ENCODE measurements at places on chromosomes 13 and 19. TPM values are rescaled to one million over a fixed set of nuclear protein-coding genes. Genes with fewer than 3 reads are reported as not detected.

- no peak for ATAC-seq
Observed at GRCh38 chr13:75316427-75316826, 165.5 kb downstream of the TBC1D4 start.

CGB2 gene
- total RNA-seq, result not detected

DNA sequence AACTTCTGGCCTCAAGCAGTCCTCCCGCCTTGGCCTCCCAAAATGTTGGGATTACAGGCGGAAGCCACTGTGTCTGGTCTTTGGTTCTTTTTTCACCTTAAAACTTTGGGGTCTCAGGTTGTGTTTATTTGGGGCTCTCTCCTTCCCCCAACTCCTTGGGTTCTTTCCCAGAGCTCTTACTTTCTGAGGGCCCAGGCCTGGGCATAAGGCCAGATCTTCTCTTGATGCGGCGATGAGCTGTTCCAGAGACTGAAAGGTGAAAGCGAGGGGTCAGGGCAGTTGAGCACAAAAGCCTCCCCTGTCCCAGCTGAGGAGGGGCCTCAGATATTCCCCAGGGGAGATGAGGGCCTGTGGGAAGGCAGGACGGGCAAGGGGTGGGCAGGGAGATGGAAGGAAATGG, 7.1 kb downstream of the POLR1G start:
- no peak for ATAC-seq

DNA sequence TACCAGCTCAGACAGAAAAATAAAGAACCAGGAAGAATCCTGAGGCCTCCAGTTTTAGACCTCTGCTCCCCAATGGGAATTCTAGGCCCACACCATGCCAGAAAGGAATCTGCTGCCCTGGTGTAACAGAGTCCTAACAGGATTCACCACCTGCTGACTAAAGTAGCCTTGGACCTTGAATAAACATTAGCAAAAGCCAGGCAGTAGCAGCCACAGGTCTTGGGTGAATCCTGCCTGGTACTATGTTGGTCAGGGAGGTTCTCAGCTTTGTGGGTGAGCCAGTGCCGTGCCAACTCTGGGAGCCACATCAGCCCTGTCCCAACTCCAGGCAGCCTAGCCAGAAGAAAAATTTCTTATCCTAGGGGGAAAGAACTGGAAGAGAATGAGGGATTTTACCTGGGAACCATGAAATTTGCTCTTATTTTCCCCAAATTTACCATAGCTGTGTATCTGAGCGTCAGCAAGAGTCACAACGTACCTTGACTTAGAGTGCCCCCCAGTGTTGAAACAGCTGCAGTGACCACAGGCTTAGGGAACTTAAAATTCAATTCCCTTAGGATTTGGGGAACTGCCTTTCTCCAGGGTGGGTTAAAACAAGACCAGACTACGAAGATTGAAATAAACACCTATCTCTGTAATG, 1895.6 kb upstream of the PRR20A start:
- no peak for ATAC-seq

DNA sequence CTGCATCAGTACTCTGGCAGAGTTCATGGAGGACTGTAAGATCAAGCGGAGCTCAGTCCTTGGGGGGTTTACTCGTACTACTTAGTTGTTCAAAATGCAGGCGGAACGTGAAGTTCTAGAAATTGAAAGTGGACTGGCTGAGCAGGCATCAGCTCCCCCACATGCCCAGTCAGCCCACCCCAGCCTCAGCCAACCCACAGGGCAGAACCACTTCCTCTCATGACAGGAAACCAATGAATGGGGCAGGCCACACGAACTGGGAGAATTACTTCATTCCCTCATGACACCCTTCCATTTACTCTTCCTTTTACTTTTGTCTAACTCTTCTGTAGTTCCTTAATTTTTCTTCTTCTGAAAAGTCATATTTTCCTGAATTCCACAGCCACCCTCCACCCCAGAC, 71.9 kb downstream of the FLT1 start:
- peak; percentile 24 for ATAC-seq

SCGB2B2 gene
- 0.71 TPM for total RNA-seq

FPR1 gene
- total RNA-seq, result not detected

DNA sequence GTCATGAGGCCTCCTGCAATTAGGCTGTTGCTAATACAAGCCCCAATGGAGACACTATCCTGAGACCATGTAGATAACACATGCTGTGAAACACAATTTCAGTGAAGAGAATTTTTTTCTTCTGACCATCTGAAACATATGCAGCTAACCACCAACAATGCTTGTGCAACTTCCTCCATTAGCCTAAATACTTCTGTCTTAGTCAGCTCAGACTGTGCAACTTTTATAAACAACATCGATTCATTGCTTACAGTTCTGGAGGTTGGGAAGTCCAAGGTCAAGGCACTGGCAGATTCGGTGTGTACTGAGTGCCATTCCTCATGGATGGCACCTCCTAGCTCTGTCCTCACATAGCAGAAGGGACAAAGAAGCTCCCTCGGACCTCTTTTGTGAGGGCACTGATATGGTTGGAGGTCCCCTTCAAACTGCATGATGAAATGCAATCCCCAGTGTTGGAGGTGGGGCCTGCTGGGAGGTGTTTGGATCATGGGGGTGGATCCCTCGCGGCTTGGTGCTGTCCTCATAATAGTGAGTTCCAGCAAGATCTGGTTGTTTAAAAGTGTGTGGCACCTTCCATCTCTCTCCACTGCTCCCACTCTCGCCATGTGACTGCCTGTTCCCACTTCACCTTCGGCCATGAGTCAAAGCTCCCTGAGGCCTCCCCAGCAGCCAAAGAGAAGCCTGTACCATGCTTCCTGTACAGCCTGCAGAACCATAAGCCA, 27.7 kb downstream of the STK24 start:
- ATAC-seq, result no peak

- no peak for ATAC-seq
Observed at GRCh38 chr13:112978561-112979405, 9.8 kb downstream of the MCF2L start.

TMIGD2 gene
- total RNA-seq, result 2.5 TPM

GRCh38 chr13:92716749-92717148, 509.9 kb upstream of the GPC6 start:
- no peak for ATAC-seq

- ATAC-seq, result no peak
Observed at GRCh38 chr19:42555317-42555716, 27.0 kb upstream of the CEACAM1 start.

GRCh38 chr19:18848878-18849661, 17.3 kb downstream of the UPF1 start:
- ATAC-seq, result peak; percentile 57

TNFSF11 gene
- 0.11 TPM for total RNA-seq

GRCh38 chr13:111975539-111976473, 91.1 kb upstream of the SOX1 start:
- ATAC-seq, result no peak

- ATAC-seq, result no peak
Observed at GRCh38 chr13:87093399-87093798, 577.8 kb upstream of the SLITRK5 start.

KL gene
- total RNA-seq, result 0.08 TPM

DNA sequence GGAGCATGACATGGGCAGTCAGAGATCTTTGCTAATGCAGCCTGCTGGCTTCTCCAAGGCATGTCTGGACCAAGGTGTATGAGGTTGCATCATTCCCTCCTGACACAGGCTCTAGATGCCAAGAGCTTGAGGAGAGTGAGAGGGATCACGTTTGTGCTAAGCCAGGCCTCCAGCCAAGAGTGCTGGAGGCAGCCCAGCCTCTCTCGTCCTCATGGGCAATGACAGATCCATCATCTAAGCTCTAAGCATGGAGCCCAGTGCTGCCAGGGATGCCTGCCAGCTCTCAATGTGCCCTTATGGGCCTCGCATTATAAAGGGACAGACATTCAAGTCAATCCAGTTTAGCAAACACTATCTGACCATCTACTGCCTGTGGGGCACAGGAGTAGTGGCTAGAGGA, 136.3 kb upstream of the VSTM2B start:
- ATAC-seq, result no peak

- ATAC-seq, result no peak
Observed at GRCh38 chr19:31419871-31420445, 70.7 kb upstream of the TSHZ3 start.

ZNF724 gene
- 11.8 TPM for total RNA-seq

DNA sequence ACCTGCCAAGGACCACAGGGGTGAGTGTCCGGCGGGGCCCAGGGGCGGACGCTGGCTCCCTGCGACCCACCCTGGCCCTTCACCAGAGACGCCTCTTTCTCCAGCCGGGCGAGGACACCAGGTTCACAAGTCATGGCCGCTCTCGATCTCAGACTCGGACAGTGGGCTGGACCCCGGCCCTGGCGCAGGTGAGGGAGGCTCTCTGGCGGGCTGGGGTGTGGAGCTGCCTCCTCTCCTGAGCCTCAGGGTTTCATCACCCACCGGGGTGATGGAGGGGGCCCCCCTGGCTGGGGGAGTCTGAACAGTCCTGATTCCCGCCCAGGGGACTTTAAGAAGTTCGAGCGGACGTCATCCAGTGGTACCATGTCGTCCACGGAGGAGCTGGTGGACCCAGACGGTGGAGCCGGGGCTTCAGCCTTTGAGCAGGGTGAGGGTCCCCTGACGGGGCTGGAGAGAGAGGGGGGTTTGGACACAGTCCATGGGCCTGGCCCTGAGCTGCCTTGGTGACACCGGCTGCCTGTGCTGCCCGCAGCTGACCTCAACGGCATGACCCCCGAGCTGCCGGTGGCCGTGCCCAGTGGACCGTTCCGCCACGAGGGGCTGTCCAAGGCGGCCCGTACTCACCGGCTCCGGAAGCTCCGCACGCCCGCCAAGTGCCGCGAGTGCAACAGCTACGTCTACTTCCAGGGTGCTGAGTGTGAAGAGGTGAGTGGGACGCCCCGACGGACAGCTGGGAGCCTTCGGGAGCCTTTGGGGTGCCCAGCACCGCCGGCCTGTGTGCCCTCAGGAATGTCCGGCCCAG, 13.6 kb downstream of the ARHGAP45 start:
- no peak for ATAC-seq

SLC6A16 gene
- total RNA-seq, result 1.4 TPM

GRCh38 chr19:41214161-41214560, 4.9 kb upstream of the AXL start:
- ATAC-seq, result no peak

- ATAC-seq, result peak; percentile 93
Observed at GRCh38 chr19:10074153-10074552, 12.0 kb upstream of the SHFL start.

GRCh38 chr13:111599791-111600190, 279.3 kb downstream of the TEX29 start:
- ATAC-seq, result no peak

GRCh38 chr13:22735011-22735995, 445.5 kb upstream of the SGCG start:
- ATAC-seq, result no peak

DNA sequence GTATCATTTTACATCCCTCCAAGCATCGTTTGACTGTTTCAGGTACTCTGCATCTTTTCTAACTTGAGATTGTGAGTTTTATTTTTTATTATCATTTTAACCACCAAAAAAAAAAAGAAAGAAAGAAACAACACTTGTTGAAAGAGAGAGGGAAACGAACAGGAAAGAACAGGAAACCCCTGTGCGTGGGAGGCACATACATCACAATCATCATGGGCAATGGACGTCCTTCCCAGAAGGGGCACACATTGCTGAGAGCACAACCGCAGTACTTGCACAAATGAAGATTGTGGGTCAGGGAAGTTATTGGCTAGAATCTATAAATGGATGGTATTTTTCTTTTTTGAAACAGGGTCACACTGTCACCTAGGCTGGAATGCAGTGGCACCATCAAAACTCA, 1.7 kb downstream of the CLC start:
- ATAC-seq, result peak; percentile 29

GRCh38 chr13:80669112-80669511, 328.2 kb upstream of the SPRY2 start:
- no peak for ATAC-seq

CYP2A7 gene
- total RNA-seq, result not detected

DNA sequence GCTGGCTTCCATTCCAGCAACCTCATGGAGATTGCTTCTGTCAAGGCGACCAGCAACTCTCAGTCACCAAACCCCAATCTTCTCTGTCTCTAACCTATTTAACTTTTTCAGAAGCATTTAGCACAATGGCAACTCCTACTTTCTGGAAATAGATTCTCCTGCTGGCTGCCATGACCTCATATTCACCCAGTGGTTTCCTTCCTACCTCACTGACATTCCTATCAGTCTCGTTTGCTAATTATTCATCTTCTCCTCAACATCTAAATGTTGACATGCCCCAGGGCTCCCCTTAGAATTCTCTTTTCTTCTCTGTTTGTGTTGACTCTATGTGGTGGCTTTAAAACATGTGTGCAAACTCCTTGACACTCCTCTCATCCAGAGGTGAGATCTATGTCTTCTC, 106.7 kb downstream of the OLFM4 start:
- ATAC-seq, result no peak

DNA sequence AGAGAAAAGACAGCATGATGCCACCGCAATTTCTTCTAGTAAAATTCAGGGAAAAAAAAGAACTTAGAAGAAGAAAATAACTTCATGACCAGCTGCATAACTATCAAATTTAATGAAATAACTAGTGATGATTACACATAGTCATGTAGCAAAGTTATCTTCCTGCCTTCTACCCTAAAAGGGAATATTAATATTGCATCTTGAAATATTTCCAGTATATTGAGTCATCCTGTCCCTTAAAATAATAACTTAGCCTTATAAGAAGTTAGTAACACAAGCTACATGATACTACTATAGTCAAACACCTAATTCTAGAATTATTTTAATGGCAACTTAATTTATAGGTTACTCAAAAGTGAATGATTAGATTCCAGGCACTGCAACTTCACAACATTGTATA, 289.2 kb downstream of the KLF12 start:
- ATAC-seq, result no peak

GRCh38 chr19:18562086-18562485, 4.4 kb downstream of the KXD1 start:
- ATAC-seq, result no peak

DNA sequence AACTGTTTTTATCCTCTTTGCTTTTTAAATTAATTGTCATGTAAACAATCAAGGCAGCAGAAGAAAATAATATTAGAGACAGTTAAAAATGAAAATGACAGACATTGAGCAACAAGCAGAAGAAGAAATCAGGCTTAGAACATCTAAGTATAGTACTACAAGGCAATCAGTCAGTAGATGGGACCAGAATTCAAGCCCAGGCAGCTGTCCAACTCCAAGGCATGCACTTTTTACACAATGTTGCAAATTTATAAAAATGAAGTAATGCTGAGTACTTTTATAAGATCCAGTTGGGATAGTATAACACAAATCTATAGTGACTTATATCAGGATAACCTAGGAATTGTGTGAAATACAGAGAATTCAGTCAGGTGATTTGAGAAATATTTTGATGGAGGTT, 2815.8 kb downstream of the PCDH9 start:
- no peak for ATAC-seq

EPS8L1 gene
- total RNA-seq, result 2.1 TPM

All from activated T-helper 17 cell treated with anti-CD3 and anti-CD28 coated beads, Interleukin-2, amount 50 U/mL, for 72 hours (primary cell).